ENCODE measurements at places on chromosomes 3 and 15.
A peak's percentile ranks its signal among the peaks of the same experiment; 100 is the strongest.

DNA sequence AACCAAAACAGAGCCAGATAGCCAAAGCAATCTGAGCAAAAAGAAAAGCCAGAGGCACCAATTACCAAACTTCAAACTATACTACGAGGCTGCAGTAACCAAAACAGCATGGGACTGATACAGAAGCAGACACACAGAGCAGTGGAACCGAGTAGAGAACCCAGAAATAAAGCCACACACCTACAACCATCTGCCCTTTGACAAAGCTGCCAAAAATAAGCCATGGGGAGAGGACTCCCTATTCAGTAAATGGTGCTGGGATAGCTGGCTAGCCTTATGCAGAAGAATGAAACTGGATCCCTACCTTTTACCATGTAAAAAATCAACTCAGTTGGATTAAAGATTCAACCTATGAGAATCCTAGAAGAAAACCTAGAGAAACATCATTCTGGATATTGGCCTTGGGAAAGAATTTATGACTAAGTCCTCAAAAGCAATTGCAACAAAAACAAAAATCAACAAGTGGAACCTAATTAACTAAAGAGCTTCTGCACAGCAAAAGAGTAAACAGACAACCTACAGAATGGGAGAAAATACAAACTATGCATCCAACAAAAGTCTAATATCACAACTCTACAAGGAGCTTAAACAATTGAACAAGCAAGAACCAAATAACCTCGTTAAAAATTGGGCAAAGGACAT lies 95.1 kb downstream of the APBA2 start:
- DNase-seq: no peak

GRCh38 chr15:65731926-65732325 lies 60.2 kb downstream of the DENND4A start:
- DNase-seq: no peak

- DNase-seq: no peak
Observed at GRCh38 chr15:101583284-101583683, 68.9 kb downstream of the TM2D3 start.

DNA sequence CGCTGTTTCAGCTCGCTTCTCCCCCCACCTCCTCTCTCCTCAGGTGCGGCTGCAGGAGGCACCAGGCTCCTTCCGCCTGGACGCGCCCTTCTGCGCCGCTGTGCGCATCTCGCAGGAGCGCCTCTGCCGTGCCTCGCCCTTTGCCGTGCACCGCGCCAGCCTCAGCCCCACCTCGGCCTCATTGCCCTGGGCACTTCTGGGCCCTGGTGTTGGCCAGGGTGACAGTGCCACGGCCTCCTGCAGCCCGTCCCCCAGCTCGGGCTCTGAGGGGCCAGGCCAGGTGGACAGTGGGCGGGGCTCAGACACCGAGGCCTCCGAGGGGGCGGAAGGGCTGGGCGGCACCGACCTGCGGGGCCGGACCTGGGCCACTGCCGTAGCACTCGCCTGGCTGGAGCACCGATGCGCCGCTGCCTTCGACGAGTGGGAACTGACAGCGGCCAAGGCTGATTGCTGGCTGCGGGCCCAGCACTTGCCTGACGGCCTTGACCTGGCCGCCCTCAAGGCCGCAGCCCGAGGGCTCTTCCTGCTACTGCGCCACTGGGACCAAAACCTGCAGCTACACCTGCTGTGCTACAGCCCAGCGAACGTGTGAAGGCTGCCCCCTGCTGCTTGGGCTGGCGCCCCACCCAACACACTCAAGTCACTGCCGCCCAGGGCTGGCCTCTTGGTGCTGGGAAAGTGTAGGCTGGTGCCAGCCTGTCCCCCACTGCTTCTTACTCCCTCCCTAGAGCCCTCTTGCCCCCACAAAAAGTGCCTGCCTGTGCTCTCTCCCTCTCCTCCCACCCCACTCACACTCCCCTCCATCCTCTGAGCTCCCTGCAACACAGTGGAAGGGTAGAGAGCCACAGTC lies 7.1 kb downstream of the ALG3 start:
- DNase-seq: no peak

DNA sequence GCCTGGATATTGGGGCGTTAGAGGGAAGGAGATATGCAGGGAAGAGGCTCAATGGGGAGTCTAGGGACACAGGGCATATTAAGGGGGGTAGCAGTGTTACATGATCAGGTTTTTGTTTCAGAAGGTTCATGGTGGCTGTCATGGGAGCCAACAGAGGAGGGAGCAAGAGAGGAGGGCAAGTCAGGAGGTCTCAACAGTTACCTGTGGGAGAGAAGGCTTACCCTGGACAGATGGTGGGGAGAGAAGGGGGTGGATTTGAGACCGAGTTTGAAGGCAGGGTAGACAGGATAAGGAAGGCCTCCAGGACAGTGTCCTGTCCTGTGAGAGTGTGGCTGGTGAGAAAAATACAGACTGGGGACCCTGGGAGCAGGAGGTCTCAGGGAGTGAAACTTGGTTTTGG lies 3.8 kb upstream of the WNT7A start:
- no peak for DNase-seq

DNA sequence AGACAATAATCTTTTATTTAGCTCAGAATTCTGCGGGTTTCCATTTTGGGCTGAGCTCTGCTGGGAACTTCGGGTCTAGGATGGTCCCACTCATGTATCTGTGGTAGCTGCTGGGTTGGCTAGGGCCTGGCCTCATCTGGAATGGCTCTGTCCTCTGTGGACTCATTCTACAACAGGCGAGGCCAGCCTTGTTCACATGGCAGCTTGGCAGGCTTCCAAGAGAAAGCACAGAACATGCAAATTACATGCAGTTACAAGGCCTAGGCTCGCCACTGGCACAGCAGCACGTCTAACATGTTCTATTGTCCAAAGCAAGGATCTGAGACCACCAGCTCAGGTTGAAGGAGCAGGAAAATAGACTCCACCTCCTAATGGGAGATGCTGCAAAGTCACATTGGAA lies 431.4 kb downstream of the PDCD6IP start:
- DNase-seq: no peak

DNA sequence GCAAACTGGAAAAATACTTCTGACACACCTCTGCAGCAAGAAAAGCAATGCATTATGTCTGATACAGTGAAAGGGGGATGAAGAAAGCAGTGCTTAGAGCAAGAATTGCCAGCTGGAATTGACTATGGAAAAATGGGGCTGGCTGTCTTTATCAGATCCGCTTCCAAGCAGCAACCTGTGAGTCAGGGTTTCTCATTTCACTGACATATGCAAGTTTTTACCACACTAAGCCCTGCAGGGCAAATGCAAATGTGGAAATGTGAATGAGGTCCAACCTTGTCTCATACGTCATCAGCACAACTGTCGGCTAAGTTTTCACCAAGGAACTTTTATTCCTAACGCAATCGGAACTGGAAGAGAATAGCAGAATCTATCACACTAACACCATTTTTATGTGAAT lies 172.5 kb upstream of the GADL1 start:
- no peak for DNase-seq

DNA sequence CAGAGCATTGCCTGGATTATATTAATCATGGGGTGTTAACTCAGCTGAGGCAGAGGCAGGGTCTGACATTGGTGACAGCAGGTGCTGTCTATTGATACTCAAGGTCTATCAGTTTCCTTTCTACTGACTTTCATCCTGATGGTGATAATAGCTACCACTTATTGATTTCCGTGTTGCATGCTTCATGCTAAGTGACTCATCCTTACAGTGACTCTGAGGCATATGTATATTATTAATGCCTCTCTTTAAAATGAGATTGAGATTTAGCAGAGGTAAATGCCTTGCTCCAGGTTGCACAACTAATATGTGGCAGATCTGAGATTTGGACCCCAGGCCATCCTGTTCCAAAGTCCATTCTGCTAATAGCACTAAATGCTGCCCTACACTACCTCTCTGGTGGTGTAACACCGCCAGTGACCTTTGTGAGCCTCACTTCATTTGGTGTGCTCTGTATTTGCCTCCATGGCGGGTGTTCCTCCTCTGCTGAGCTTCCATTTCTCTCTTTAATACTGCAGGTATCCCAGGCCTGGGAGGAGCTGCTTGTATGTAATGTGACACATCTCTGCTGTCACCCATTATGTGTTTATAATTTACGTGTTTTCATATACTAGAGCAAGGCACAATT lies 50.4 kb downstream of the GPR171 start:
- DNase-seq: no peak

- no peak for DNase-seq
Observed at GRCh38 chr3:34938784-34939183, 700.5 kb upstream of the ARPP21 start.

GRCh38 chr15:80309769-80310384 lies 57.9 kb upstream of the CTXND1 start:
- no peak for DNase-seq

DNA sequence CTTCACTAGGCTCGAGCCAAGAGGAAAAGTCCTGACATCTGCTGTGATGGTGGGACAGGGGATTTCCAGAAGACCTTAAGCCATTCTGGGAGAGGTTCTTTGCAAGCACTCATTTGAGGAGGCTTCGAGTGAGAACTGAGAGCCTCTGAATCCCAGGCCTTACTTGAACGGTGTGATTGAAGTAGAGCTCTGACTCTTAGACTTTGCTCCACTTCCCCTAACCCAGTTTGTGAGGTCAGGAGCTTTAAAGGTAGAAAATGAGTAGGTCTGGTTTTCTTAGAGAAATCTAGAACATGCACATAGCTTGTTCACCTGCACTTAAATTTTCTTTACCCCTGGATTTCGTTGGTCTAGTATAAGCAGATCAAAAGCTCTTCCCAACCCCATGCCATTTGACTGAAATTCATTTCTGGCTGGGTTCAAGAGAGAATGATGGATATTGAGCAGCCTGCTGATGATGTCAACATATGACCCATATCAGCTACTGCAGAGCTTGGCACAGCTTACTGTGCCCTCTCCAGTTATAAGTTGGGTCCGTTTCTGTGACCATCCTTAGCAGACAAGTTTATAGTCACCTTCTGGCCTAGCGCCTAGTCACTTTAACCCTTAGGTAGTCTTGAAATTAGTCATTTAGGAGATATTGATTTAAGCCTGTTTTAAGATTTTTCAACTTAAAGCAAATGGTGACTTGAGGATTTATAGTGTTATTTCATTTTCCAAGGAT lies 229.2 kb upstream of the CHRM5 start:
- DNase-seq: no peak

GRCh38 chr15:95291898-95292472 lies 1038.5 kb upstream of the NR2F2 start:
- DNase-seq: no peak

- no peak for DNase-seq
Observed at GRCh38 chr3:178645503-178645902, 109.3 kb downstream of the KCNMB2 start.

- no peak for DNase-seq
Observed at GRCh38 chr3:194640829-194641228, 7.6 kb upstream of the TMEM44 start.

DNA sequence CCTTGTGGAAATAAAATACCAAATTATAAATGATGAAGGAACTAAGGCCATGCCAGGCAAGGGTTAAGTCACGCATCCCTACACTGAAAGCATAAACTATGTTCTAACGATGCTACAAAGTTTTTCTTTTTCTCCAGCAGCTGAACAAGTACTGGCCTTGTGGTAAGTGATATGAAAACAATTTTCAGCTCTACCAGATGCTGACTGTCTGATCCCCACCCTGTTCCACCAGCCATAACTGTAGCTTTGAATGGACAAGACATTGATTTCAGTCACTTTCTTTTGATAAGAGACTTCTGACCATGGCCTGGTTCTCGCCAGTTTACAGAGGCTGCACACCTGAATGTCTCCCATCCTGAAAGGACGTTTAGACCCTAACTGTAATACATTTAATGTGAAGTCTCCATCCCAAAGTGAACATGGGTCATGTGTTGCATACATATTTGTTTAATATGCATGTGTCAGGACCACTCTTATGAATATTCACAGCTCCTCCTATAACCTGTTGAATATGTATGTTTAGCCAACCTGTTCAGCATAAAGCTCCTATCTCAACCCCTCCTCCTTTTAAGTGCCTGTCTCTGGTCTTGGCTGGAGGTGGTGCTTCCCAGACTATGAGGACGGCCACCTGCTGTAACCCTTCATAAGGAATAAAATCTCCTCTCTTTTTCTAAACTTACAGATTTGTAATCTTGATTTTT lies 33.4 kb downstream of the MASP1 start:
- no peak for DNase-seq

GRCh38 chr15:53611145-53611920 lies 148.1 kb downstream of the WDR72 start:
- no peak for DNase-seq

DNA sequence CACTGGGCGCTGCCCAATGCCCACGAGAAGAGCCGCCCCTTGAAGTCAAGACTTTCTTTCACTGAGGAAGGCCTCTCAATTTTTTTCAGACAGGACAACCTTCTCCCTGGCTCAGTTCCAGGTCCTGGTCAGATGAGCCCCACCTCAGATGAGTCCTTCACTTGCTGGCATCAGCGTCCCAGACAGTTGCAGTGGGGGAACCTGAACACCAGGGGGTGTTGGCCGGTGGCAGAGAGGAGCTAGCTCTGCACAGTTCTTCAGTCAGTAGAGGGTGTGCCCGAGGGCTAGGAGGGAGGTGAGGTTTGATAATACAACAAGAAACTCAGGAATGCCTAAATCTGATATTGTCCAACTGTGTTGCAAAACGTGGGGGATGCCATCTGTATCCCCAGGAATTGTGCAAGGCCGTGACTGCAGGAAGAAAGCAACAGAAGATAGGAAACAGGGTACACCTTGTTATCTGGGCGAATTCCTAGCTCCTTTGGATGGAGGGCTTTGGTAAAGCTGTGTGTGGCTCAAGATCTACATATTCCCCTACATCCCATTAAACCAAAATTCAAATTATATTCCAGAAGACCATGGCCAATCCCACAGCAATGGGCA lies 34.3 kb downstream of the CCR3 start:
- peak; percentile 62 for DNase-seq

GRCh38 chr15:81781395-81781794 lies 264.4 kb downstream of the MEX3B start:
- no peak for DNase-seq

- no peak for DNase-seq
Observed at GRCh38 chr3:195352895-195353488, 82.0 kb upstream of the XXYLT1 start.

DNA sequence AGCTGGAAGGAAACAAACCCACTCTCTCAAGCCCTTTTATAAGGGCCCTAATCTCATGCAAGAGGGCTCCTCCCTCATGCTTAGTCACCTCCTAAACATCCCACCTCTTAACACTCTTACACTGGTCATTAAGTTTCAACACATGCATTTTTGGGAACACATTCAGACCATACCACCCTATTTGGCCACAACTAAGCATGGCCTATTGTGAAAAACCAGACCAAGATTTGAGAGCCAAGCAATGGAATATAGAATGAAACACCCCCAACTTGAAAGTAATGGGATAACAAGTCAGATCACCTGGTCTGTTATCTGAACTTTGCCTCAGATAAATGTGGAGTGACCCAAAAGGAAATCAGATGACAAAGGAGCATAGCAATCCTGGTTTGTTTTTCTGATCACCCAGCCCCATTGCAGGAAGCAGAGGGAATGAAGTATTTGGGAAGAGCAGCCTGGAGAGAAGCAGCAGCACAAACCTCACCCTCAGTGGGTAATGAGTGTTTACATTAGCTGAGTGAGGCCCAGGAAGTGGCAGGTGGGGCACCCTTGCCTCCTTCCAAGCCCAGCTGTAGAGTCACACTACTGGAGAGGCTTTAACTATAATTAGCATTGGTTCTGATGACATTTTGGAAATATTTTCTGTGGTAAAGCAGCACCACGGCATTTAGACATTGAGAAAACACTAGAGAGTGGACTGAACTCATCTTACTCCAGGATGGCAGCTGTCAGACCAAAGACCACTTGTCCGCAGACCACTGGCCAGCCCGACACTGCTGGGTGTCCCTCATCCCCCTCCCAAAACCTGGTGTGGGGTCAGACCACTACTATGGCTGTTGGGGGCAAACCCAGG lies 48.8 kb upstream of the PRTG start:
- no peak for DNase-seq

Measured in memory B cell (primary cell).